ENCODE measurements at places on chromosomes 6 and 20.

- DNase-seq = no peak
Observed at GRCh38 chr6:20433321-20433720, 31.6 kb downstream of the E2F3 start.

DNA sequence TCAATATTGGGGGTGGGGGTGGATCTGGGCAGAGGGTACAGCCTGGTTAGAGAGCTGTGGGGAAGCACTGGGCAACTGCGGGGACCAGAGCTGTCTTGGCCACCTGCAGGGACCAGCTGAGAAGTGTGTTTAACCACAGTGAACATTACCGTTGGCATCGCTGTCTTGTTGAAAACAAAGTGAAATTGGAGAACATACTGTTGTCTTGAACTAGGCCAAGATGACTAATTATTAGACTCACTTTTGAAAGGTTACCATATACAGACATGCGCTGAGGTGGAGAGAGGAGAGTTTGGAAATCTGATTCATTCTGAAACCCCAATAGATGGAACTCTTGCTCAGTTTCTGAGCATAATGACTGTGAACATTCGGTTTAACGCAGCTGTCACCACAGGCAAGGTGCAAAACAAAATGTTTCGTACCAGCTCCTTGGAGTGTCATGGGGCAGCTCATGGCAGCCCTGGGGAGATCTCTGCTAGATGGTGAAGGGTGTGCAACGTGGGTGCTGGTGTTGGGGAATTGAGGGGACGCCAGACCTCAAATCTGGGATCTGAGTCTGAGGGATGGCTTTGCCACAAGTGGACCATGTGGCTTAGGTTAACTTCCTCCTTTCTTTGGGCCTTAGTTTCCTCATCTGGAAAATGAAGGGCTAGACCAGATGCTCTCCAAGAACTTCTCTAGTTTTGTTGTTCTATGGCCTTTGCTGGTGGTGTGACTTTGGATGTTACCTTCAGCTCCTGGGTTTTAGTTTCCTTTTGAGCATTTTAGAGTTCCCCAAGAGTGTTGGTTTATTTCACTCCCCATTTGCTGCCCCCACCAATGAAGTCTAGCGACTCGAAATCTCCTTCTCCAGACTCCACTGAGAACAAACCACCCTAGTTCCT, 24.6 kb upstream of the GTSF1L start:
- DNase-seq = no peak

DNA sequence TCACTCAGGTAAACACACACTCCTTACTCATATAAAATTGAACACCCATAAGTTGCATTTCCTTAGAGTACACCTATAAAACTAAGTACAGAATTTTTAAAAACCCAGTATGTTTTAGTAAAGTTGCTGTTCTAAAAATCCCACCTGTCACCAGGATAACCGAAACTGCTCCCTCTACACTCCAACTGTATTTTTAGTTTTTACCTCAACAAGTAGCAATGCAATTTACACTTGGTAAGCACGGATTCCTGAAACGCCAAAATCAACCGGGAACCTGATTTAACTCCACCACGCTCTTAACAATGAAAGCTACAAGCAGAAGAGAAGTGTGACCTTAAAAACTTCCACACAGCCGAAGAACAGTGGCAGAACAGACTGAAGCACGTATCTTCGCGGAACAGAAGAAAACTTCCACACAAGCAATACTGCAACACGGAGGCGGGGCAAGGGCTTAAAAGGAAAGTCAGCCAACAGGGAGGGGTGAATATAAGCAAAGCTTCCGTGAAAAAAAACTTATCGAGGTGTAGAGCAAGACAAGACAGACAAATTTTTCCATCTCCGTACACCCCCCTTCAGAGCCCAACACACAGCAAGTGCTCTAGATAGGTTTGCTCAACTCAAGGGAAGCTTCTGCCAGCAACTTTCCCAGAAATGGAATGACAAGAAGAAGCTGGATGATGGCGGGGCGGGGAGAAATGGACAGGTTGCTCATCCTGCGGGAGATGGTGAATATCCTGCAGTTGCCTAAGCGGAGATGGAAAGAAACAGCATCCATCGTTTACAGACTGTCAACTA, 1.4 kb downstream of the STAU1 start:
- no peak for DNase-seq

GRCh38 chr6:35569011-35569461, 56.3 kb upstream of the TULP1 start:
- no peak for DNase-seq

All from smooth muscle cell of the brain vasculature (primary cell).